ENCODE measurements at places on chromosomes 2 and 18.

- no peak for DNase-seq
Observed at GRCh38 chr2:80153151-80153550, 151.4 kb downstream of the LRRTM1 start.

DNA sequence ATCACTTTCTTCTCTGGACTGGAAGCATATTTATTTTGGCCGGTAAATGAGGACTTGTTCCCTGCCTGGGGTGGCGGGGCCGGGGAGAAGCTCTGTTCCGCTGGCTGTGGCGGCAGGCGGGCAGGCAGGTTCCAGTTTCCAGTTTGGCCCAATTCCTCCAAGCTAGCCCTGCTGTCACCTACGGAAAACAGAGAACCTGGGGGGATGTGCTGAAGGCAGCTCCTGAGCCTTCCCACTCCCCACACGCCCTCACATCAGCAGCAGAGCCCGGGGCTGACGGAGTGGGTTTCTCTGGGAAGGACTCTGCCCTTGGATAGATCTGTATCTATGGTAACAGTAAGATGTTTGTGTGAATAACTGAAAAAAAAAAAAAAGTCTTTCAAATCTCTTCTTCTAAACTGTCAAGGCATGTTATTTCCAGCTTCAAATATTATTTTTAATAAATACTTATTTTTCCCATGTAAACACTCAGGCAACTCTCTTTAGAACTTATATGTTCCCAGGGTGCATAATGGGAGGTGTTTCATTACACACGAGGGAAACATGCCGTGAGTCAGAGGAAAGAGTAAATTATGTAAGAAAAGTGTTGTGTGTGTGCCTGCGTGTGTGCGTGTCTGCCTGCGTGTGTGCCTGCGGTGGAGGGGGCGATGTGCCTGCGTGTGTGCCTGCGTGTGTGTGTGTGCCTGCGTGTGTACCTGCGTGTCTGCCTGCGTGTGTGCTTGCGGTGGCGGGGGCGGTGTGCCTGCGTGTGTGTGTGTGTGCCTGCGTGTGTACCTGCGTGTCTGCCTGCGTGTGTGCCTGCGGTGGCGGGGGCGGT lies 116.1 kb upstream of the ZNF516 start:
- no peak for DNase-seq

GRCh38 chr2:43890855-43891254 lies 52.1 kb downstream of the ABCG8 start:
- DNase-seq: no peak

DNA sequence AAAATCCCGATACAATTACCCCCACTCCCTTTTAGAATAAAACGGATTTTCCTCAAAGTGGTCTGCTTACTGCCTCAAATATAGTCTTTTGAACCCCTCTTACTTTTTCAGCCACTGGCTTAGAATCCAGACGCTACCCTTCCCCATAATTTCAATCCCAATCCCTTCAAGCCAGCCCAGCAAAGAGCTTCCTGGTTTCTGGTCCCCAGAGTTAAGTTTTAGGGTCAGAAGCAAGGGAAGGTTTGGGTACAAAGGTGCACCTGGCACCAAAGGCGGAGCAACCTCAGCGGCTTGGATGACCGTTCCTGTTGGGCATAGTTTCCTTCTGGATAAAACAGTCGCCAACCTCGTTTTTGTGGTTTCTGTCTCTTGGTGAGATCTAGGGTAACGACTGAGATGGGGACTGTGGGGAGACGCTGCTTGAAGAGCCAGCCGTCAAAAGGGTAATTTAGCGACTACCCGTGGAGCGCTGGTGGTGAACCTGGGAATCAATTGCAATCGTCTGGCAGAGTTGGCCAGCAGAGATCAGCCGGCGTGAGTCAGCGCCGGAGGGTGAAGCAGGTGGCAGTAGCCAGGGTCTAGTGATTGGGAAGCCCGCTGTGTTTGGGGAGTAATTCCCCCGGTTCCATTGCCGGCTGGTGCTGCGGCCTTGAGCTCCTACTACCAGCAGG lies 1.6 kb downstream of the FEV start:
- no peak for DNase-seq

DNA sequence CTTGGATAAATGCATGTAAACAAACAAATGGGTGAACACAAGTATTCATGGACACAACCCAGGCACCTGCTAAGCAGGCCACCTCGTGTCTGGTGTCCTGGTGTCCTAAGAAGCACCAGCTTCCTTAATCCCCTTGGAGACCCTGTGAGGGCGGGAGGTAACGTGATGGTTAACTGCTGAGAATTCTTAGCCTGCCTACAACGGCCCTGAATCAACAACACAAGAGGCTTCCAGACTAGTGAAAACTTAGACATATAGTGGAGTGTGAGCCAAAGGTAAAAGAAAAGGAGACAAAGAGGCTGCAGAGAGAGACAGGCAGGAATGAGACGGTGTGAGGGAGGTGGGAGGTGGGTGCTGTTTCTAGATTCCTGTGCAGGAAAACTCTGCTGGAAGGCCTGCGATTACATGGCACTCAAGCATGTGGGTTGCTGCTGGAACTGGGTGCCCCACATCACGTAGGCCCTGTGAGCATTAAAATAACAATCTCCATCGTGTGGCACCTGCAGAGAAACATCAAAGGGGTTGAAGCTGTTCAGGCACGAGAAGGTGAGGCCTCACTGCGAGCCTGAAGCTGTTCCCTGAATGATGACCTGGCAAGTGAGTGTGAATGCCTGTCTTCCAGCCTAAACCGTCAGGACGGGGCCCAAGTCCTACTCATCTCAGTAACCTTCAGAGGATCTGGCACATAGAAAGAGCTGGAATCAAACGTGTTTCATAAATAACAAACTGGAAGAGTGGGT lies 64.2 kb downstream of the RPL37A start:
- DNase-seq: no peak

DNA sequence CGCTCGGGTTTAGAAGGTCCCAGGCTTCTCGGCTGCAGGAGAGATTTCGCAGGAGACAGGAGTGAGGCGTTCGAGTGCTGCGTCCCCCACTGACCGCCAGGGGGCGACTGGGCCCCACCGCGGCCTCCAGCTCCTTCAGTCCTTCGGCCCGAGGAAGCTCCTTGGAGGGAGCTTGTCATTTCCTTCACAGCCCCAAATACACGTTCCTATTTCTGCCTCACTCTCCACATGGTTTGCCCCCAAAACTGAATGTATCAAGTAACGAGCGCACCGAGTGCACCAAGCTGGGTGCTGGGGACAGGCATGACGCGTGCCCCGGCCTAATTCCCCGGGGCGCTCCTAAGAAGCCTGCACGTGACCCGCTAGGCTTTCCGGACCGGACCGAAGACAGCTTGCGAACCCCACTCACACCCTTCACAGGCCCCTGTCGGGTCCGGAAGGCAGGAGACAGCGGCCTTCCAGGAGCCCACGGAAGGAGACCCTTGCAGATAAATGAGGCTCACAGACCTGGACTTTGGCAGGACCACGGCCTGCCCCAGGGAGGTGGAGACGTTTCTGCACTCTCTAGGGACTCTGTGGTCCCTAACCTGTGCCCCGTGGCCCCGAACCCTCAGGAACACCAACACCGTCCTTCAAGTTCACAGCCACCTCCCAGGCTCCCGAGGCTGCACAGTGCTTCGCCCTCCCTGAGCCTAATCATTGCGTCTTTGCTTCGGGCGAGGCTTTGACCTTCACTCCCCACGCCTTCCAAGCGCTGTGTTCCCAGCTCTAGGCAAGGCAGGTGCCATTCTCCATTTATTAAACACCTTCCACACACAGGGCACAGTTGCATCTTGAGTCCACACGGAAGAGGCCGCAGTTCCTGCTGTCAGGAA lies 13.0 kb upstream of the FAHD2A start:
- peak; percentile 75 for DNase-seq

DNA sequence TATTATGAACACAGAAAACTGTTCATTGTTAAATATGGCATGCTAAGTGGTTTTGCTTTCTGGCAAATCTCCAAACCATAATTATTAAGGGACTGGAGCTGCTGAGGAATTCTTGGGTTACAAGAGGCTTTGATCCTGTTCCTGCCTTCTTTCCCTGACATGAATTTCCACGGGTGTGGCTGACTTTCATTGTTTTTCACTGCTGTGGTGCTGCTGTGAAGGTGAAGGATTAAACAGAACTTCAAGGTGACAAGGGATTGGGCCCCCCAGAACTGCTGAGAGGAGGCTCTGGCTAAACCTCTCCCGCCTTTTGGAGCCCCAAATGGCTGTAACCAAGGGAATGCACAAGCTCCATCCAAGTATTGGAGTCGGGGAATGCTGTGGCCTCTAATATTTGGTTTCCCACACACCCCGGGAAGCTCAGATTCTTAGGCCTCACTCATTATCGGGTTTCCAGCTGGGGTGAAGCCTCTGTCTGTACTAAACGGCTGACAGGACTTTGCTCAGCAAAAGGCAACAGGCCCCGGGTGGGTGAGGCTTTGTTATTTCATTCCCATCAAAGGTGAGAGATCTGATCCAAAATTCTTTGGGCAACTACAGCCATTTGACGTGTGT lies 29.0 kb upstream of the ZFP36L2 start:
- no peak for DNase-seq

DNA sequence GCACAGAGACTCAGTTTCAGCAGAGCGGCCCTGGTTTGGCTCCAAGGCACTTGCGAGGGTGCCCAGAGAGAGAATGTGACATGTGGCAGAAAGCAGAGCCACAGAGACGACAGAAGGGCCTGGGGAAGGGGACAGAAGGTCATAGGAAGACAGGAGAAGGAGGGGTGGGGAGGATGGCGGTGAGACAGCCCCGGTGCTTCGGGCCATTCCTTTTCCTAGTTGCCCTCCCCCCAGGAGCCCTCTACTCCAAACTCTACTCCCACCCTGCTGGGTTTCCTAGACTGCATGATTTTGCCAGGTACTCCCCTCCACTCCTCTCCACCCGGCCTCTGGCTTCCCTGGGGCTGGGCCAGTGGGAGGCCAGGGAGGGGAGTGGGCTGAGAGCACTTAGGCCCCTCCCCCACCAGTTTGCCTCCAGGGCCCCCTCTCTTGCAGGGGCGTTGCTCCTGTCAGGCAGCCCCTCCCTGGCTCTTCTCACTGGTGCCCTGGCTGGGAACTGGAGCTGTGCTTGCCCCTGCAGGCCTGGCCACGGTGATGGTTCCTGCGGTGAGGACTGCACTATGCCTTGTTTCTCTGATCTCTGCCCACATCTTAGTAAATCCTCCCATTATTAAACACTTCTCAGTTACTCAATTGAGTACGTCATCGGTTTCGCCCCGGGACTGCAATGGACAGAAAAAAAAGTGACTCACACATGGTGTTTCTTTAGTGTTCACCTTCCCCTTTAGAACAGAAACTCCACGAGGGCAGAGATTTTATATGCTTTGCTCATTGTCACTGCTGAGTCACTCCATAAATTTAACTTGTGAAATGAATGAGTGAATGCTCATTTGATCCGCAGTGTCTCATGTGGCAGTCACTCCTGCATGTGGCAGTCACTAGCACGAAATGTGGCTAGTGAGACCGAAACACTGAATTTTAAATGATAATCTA lies 58.7 kb upstream of the SP3 start:
- peak; percentile 97 for DNase-seq

- no peak for DNase-seq
Observed at GRCh38 chr18:13606604-13607254, 119.6 kb downstream of the FAM210A start.

- peak; percentile 39 for DNase-seq
Observed at GRCh38 chr2:186862869-186863709, 14.1 kb upstream of the ZSWIM2 start.

DNA sequence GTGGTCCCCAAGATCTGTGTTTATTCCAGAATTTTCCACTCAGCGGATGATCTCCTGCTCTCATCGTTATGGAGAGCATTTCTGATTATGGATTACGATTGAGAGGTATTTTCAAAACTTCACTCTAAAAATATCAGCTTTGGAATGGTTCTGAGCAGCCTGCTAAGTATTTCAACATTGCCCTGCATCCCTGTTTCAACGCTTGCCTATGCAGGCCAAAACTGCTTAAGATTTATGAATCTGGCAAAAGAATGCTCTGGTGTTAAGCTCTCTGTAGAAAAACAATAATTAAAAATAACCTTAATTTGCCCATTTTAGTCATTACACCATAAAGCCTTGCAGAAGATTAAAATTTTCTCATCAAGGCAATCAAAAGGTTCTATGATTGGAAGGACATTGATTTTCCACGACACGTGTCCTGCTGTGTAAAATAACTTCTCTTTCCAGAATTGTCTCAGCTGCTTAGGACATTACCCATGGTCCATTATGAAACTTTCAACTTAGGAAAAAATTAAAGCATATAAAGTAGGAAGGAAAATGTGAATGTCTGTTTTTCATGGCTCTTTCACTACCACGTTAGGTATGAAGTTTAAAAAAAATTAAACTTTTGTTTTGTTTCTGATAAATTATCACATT lies 229.9 kb downstream of the ACKR3 start:
- no peak for DNase-seq

GRCh38 chr2:233865838-233866237 lies 2.3 kb downstream of the MSL3B start:
- peak; percentile 36 for DNase-seq

GRCh38 chr18:63783394-63783793 lies 8.2 kb downstream of the SERPINB7 start:
- peak; percentile 25 for DNase-seq

GRCh38 chr18:61841706-61842105 lies 51.1 kb downstream of the RNF152 start:
- DNase-seq: no peak

- no peak for DNase-seq
Observed at GRCh38 chr2:181847702-181848101, 43.8 kb upstream of the ITPRID2 start.

GRCh38 chr2:64720535-64721319 lies 67.0 kb upstream of the SERTAD2 start:
- DNase-seq: no peak

- no peak for DNase-seq
Observed at GRCh38 chr2:106061611-106062349, 132.3 kb downstream of the UXS1 start.

- DNase-seq: no peak
Observed at GRCh38 chr2:155393406-155393805, 694.9 kb downstream of the KCNJ3 start.

DNA sequence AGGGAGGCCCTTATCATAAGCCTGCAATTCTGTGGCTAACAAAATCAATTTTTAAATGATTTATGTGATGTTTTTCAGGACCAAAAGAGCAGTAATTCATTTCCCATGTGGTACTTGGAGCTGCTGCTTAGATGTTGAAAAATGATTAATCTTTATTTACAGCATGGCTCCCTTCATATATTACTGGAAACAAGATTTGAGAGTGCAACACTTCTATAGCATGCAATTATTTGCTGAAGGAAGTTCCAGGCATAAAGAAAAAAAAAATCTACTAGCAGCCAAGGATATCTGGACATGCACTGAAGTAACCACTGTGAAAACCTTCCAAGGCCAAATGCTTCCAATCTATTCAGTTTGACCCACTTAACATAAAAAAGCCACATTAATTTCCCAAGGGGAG lies 186.3 kb downstream of the SLC8A1 start:
- no peak for DNase-seq

- peak; percentile 97 for DNase-seq
Observed at GRCh38 chr2:88729061-88729745, 37.7 kb downstream of the RPIA start.

GRCh38 chr2:224753743-224754540 lies 37.8 kb upstream of the CCDC195 start:
- no peak for DNase-seq
